NCI-H1694 (cell line): ENCODE measurements at places on chromosomes 5 and 9.

DNA sequence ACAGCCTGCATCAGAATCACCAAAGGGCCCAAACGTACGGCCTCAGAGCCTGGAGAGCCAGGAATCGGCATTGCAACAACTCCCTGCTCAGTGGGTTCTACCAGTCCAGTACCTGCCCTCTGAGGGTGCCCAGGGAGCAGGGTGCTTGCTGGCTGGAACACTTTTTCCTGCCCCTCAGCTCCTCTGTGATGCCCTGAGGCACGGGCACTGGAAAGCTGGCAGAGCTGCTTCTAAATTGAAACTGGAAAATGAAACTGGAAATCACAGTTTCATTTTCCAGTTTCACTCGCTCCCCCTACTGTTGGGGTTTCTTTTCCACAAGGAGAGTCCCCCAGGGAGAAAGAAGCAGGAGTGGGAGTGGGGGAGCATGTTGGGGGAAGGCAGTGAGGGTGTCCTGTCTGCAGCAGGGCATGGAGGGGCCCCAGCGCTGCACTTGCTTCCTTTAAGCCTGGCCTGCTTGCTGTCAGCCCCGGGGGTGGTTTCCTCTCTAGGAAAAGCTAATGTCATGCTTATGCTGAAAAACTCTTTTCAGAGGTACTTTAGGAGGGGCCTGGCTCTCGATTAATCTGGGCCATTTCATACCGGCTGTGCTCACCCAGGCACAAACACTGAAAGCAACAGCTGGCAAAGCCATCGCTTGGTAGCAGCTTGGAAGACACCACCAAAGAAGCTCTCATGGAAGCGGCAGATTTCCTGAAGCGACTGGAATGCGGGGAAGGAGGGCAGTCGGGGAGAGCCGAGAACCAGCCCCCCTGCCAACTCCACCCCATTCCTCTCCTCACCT is 26.2 kb downstream of the IRF1 start:
- peak; percentile 65 for DNase-seq

DNA sequence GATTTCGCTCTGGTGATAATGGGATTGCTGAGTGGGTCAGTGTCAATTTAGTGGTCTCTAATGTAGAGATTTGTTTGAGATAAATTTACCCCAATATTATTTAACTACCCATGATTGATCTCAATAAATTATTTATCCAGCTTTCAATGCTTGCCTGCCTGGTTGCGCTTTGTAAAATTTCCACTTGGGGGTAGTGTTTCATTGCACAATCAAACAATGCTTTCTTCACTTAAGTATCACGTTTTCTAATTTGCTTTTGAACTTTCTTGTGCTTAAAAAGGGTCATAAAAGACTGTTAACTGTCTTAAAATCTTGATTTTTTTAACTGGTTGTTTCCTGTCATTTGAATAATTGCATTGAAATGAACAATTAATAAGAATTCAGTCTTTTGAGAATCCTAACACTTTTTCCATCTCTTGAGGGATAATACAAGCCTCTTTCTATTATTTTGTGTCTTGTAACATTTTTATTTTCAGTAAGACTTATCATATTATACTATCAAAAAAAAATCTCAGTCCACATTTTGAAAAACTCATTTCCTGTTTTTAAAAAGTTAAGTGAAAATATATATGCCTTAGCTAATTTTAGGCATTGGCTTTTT is 18.7 kb downstream of the HSD17B4 start:
- DNase-seq = no peak

GRCh38 chr5:66232706-66233445 is 88.8 kb downstream of the SREK1 start:
- DNase-seq = no peak

DNA sequence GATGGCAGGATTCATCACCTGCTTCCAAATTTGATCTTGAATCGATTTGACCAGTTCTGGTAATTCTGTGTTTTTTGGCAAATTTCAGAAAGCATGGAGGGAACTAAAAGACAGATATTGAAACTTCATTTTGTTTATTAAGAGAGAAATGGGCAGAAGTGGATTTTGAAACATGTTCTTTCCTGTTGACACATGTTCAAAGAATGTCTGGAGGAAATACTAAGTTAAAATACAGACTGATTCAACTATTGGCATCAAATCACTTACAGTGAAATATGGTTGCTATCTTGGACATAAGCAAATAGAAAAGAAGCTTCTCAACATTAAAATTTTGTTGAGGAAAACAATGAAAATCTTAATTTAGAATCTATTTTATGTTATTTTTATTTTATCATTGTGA is 19.3 kb upstream of the GZMK start:
- no peak for DNase-seq

GRCh38 chr9:24413651-24414050 is 132.0 kb downstream of the IZUMO3 start:
- no peak for DNase-seq

- DNase-seq = peak; percentile 34
These were observed at the start of gene PAXX for GRCh38 chr9:136991993-136992818. Gene PAXX (plus strand): TSS chr9:136992422. CDS start chr9:136992444, 22 bp downstream.

DNA sequence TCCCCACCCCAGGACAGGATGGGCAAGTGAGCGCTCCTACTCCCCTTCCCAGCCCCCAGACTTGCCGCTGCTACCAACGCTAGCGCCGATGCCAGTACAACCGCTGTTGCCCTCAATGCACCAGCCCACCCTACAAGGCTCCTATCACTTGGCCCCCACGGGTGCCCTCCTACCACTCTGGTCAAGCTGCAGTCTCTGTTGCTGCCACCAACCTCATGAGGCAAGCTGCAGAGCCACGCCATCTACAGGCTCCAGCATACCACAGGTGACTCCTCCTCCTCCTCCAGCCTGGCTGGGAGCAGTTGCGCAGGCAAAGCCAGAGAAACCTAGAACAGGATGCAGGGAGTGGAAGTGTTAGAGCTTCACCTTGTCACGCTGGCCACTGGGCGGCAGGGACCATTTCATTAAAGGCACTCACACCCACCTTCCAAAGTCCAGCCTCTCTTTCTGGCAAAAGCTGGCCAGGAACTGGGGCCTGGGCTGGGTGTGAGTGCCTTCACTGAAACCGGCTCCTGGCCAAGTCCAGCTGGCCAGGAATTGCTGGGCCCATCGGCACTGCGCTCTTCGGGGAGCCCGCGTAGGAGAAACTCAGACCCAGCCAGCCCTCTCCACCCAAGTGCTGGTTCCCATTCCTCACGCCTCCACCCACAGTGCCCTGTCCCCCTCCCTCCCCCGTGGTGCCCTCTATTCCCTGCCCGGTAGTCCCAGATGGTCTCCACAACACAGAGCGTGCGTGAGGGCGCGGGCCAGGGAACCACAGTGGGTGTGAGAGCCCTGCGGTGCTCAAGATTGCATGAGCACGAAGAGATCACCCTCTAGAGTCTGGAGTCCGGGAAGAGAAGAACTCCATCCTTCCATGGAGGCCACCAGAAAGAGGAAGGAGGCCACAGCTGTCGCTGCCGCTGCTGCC is 1.6 kb upstream of the PCAT7 start:
- no peak for DNase-seq
